ENCODE measurements at places on chromosomes 1 and 21.

- DNase-seq = peak; percentile 63
Measured at GRCh38 chr1:119367432-119368124, 1.0 kb upstream of the HAO2 start.

DNA sequence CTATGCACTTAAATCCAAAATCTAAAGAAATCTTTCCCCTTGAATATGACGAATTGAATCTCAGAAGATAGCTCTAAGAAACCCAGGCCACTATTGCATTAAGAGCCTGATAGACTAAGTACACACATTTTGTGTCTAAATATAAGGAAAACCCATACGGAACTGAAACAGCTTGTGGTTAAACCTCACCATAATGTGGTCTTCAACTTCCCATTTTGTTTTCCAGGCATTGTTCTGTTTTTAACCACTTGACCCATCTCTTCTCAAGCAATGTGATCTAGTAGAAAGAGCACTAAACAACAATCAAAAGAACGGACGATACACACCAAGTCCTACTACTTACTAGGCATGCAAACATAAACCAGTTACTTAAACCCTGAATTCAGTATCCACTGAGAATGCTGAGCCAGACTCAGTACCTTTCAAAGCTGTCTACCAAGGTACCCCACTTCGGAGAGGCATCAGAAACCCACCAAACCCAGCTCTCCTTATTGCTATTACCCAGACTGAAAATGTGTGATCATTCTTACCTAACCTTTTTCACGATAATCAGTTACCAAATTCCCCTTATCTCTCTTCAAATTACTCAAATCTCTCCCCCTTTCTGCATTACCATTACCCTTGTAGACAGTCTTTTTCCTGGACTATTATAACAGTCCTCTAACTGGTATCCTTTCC lies 12.8 kb downstream of the OTUD7B start:
- DNase-seq = no peak

DNA sequence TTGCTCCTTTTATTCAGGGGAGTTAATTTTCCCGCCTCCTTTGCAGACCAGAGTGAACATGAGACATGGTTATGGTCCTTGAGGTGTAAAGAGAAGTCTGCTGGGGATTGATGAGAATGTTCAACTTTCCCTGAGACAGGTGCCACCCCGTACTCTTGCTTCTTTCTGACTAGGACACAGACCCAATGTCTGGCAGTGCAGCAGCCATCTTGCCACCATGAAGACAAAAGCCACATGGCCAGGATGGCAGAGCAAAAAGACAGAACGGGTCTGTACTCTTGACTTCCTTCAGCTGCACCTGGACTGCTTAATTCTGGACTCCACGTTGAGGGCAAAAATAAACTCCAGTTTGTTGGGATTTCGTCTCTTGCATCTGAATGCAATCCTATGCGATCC lies 54.1 kb downstream of the KLHDC7A start:
- DNase-seq = no peak

DNA sequence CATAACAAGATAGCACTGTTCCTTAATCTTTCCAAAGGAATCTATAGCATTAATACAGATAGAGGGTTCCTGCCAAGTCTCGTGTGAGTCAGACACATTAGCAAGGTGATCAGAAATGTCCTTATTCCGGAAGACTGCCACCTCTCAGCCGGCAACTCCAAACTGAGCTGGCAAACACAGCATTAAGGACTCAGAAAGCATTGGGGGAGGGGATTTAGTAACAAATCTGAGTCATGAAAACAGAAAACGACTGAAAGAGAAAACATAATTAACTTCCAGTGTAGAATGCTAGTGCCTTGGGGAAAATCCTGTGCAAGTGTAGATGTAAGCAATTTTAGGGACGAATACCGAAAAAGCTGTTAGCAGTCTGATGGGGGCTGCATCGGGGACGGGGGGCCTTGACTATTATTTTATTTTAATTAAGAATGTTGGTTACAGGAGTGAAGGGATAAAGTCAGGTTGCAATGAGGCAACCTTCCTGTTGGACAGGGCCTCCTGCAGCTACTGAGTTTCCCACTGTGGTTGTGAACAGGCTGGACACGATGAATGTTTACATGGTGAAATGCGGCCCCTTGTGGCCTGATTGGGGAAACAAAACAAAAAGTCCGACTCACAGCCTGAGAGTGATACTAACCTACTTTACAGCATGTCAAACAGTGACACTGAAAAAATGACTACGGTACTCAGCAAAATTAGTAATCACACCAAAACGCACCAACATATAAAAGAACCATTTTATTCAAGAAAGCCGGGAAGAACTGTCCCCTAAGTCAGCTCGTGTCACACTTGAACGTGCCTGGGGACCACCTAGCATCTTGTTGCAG lies 20.7 kb downstream of the MIS18A start:
- DNase-seq = peak; percentile 83

DNA sequence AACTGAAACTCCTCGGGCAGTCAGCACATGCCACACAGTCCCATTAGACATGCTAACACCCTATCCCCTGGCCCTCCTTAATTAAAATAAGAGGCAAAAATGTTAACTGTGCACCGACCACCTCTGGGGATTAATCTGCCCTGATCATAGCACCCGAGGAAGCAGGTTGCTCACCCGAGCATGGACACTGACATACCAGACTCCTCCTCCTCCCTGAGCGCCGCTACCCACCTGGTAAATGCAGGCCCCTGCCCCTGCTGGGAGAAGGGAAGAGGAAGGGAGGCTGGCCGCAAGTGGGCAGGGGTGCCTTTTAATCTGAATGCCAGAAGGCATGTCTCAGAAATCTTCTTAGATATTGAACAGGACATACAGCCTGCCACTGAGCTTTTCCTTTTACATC lies 360.9 kb downstream of the RRAGC start:
- DNase-seq = no peak

GRCh38 chr1:152096931-152097330 lies 8.1 kb upstream of the TCHHL1 start:
- DNase-seq = no peak

GRCh38 chr1:159179906-159180305 lies 8.5 kb downstream of the CADM3 start:
- DNase-seq = no peak

GRCh38 chr1:234753979-234754378 lies 144.0 kb upstream of the IRF2BP2 start:
- no peak for DNase-seq

DNA sequence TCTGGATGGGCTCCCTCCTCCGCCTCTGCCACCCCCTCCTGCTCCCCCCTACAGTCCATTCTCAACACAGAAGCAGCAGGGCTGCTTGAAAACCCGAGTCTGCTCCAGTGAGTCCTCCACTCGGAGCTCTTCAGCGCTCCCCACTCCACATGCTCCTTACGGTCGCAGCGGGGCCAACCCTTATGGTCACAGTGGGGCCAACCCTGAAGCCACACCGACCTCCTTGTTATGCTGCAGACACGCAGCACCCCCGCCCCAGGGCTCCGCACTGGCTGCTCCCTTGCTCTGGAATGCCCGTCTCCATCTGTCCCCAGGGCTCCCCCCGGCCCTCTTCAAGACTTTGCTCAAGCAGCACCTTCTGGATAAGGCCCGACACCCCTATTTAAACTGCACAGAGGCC lies 22.6 kb downstream of the GPR157 start:
- DNase-seq = no peak

DNA sequence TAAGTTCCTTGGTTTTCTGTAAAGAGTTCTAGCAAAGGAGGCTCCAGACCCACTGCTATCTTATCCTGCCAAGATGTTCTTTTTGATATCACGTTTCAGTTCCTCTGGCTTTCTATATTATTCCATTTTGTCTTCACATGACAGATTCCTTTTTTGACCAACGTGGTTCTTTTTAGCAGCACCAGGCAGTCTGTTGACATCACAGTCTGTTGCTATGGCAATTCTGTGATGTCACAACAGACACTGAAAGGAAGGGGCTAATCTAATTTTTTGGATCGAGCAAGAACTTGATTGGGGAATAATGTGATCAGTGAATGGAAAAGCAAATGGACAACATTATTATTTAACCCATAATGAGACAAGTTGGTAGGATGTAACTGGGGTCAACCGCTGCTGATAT lies 64.5 kb upstream of the GOLT1A start:
- DNase-seq = no peak

GRCh38 chr1:244371242-244372141 lies 80.2 kb downstream of the ADSS2 start:
- DNase-seq = no peak

- no peak for DNase-seq
Measured at GRCh38 chr1:27363766-27364695, 2.7 kb downstream of the MAP3K6 start.

DNA sequence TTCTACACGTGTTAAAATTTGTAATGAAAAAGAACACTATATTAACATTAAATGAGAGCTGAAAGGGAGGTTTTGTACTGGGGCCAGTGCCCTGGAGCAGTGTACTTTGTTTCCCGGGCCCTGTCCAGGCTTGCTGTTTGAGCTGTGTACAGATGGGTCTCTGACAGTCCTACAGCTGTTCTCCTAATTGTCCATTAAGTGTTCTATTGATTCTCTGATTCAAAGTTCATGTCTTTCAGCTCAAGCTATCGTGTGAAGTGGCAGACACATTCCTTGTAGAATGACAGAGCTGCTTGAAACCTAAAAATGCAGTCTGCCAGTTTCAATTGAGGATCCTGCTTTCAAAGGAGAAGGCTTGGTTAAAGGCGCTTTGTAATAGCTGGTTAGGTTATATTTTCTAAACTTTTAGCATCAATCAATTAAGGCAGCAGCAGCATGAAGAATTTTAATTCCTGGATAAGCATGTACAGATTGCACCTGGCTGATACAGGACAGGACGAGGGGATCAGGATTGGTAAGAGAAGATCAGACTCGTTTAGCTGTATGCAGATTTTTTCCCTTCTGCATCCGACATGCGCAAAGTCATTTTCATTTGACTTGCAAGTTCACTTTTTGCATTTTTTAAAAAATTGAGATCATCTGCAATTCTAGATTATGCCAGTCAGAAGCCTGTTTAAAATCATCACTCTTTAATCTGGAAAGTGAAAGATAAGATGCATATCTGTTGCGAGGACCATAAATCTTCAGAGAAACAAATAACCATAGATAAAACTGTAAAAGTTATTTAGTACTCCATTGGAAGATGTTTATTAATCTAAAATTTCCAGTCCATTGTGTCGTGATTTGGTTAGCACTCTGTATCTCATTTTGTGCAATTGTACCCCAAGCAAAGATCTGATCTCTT lies 98.5 kb downstream of the ATG4C start:
- DNase-seq = no peak

DNA sequence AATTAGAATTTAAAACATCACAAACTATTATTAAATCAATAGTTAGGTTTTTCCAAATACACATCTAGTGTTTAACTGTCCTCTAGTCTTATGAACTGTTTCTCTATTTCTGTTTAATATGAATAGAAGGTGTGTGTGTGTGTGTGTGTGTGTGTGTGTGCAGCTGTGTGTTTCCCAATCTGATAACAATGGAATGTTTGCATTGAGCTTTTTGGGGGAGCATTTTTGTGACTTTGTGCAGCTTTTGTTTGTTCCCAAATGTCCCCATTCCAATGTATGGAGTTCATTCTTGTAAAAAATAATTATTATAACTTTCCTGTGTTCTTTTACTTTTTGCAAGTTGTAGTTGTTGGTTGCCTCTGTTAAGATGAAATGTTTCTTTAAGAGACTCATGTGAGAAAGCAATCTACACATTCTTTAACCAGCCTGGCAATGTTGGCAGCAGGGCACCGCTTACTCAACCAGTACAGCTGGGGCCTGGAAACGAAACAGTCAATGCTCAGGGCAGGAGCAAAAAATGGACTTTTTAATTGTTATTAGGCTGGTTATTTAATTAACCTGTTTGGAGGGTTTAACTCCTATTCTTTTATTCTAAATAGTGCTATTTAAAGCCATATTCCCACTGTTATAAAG lies 354.3 kb downstream of the SRGAP2C start:
- no peak for DNase-seq

GRCh38 chr1:202068596-202068995 lies 54.1 kb upstream of the GPR37L1 start:
- no peak for DNase-seq

- DNase-seq = peak; percentile 66
Measured at GRCh38 chr1:55039342-55040082, at the start of gene PCSK9. Gene PCSK9 (plus strand): TSS chr1:55039548. CDS start chr1:55039838, 290 bp downstream.

DNA sequence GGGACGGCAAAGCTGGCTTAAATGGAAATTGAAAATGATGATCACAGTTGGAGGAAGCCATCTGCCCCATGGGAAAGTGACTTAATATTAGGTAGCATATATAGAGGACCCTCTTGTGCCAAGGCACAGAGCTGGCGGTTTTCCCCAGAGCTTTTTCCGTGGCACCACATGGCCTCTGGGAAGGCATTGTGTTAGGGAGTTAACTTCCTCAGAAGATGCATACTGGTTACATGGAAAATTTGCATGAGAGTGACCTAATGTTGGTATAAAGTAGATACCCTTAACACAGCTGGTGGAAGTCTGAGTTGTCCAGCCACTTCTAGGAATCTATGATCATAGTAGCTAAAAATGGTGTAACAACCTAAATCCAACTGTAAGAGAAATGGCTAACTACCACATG lies 27.3 kb downstream of the CAP1 start:
- DNase-seq = no peak

GRCh38 chr1:178868706-178869105 lies 2.2 kb downstream of the ANGPTL1 start:
- DNase-seq = peak; percentile 6

Data from fibroblast of mammary gland (primary cell).